ENCODE measurements at places on chromosomes 2 and 18.

DNA sequence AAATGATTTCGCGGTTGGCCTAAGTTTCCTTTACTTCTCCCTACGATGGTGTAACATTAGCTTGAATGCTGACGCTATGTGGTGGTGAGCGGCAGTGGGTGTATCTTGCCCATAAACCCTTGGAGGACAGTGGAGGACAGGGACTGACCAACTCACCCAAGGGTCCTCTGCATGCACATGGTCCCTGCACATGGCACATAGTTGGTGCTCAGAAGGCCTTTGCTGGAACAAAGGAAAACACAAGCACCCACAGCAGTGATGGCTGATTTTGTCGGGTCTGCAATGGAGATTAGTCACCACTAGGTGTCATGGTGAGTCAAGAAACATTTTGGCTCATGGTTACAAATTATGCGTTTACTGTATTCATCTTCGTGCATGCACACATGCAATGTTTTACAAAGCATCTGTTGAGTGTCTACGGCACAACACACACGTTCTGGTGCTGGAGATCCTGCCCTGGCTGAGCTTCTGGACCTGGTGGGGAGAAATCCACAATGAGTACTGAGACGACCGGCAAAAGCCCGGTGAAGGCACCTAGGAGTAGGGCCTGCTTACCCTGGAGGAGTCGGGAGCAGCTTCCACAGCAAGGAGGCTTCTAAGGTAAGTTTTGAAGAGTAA lies 44.0 kb downstream of the PDCL3 start:
- peak; percentile 53 for DNase-seq

DNA sequence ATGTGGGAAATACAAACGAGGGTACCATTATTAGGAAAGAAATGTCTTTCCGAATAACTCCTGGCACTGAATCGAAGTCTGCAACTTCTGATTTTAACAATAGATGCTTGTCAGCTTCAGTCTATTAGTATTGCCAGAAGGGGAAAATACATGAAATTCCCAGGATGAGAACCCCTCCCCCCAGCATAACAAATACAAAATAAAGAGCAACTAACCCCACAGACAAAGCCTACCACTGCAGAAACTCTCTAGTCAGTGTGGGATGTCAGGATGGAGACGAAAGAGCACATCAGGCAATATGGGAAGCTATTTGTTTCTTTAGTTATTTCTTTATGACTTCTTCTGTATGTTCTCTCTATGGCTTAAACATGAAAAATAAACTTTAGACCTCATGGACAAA lies 365.0 kb upstream of the CDH2 start:
- no peak for DNase-seq

DNA sequence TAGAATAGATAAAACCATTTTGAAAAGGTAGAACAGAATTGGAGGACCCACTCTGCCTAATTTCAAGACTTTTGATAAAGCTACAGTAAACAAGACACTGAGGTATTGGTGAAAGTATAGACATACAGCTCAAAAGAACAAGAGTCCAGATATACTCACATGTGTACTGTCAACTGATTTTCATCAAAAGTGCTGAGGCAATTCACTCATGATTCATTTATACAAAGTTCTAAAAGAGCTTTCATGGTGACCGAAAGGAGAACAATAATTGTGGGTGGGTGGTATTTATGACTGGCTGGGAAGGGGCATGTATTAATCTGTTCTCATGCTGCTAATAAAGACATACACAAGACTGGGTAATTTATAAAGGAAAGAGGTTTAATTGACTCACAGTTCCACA lies 7.3 kb downstream of the MAP4K3 start:
- no peak for DNase-seq

GRCh38 chr2:186503827-186504606 lies 18.0 kb downstream of the ZC3H15 start:
- DNase-seq: peak; percentile 46

DNA sequence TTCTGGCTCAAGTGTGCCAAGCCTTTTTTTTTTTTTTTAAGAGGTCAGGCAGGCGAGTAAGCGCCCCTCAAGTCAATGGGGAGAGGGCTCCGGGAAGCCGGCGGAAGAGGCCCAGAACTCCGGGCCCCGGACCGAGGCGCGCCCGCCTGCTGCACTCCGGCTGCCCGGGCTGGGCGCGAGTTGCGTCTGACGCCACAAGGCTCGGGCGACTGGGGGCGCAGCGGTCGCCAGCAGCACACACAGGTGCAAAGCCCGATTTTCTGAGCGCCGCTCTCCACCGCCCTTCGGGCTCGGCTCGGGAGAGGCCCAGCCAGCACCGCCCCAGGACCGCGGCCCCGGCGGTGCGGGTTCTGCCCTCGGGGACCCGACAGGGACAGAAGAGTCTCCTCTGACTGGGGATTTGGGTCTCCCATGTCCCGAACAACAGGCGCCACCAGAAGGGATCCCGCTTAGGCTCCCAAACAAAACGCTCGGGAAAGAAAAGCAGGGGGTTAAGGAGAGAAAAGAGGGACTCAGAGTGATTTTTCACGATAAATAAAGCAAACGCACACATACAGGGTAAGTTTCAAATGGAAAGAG lies 787 bp downstream of the ERBB4 start:
- DNase-seq: peak; percentile 41

DNA sequence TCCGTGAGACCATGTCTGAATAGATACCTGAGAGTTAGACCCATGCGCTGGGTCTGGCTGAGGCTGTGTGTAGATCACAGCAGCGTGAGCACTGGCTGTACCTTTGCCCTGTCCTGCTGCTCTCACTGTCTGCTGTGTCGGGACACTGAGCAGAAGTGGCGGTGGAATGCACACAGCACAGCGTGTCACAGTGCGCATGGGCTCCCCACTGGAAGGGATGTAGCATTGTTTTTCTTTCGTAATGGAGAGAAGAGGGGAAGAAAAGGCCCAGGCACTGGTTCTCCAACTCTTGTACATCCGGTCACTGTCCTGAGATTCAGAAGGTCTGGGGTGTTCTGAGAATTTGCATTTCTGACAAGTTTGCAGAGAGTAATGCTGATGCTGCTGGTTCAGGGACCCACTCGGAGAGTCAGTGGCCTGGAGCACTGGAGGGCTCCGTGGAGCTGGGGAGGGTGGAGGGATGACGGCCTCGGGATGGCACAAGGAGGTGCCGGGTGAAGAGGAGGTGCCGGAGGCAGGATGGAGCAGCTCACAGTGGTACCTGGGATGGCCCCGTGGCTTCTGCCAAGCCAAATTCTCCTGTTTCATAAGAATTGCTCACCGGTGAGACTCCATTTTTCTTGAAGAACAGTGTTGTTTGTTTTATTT lies 252.8 kb downstream of the LDLRAD4 start:
- peak; percentile 52 for DNase-seq

DNA sequence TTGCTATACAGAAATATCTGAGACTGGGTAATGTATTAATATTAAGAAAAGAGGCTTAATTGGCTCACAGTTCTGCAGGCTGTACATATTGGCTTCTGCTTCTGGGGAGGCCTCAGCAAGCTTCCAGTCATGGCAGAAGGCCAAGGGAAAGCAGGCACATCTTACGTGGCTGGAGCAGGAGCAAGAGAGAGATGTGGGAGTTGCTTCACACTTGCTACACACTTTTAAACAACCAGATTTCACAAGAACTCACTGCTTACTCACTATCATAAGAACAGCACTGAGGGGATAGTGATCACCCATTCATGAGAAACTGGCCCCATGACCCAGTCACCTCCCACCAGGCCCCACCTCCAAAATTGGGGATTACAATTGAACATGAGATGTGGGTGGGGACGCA lies 50.6 kb downstream of the MAPRE2 start:
- DNase-seq: no peak

- DNase-seq: no peak
These were observed 1.9 kb downstream of the CTLA4 start for GRCh38 chr2:203869223-203870042.

- DNase-seq: no peak
These were observed 95.1 kb downstream of the EHBP1 start for GRCh38 chr2:62800618-62801017.

DNA sequence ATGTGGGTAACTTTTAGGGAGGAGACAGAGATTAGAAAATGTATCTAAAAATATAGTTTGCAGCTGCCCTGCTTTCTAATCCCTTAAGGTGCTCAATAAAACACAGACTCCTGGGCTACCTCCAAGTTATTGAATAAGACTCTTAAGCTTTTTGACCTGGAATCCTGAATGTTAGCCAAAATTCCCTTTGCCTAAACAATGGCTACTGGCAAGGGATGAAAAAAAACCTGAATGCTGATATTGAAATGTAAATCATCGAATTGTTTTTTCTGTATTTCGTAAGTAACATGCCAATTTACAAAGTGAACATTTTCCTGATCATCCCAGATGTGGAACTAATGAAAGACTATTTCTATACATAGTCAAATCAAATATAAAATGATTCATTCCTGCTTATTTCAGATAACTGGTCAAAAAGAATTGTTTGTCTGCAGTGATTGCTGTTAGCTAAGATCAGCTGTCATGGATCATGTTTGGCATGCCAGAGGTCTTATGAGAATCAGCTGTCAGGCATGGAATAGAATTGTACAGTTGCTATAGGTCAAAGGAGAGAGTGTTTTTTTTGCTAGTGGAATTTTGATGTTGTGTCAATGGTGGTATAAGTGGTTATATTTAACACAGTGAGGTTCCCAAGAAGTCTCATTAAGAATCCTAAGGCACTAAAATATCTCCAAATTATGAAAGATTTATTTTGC lies 363.6 kb upstream of the CWC22 start:
- no peak for DNase-seq

GRCh38 chr2:381181-381580 lies 93.3 kb upstream of the ALKAL2 start:
- no peak for DNase-seq

DNA sequence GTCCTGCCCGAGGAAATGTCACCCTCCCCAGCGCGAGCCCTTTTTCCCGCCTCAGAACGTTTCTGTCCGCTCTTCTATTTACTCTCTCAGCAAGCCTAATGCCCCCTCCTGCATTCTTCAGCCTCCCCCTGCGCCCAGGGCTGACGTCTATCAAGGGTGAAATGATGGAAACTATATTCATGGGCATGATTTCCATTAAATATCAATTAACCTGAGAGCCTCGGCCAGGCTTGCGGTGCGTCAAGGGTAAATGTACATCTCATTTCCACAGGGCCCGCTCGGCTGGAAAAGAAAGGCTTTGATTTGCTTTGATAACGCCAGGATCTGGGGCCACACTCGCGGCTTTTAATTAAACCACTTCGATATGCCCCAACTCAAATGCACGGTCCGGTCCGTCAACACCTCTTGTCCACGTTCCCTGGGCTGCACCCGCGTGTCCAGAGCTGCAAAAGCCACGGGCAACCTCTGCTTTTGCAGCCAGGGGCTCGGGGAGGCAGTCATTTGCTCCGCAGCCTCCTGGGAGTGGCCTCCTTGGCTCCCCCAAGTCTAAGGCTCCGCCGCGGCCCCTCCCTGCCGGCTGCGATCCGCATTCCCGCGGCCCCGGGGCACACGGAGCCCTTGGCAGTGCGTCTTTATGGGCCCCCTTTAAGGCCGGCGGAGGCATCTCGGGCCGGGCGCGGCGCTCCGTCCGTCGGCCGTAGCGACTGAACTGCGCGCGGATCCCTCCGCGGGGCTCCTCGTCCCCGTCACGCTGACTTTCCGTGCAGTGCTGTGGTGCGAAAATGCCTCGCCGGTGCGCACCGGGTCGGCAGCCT lies at the start of gene HOXD8:
HOXD8 (plus strand) TSS at position 724 of the 815 bp plus-strand sequence. CDS start 662 bp downstream, outside the sequence.
- no peak for DNase-seq

GRCh38 chr2:156867201-156867600 lies 390.3 kb upstream of the GALNT5 start:
- no peak for DNase-seq

DNA sequence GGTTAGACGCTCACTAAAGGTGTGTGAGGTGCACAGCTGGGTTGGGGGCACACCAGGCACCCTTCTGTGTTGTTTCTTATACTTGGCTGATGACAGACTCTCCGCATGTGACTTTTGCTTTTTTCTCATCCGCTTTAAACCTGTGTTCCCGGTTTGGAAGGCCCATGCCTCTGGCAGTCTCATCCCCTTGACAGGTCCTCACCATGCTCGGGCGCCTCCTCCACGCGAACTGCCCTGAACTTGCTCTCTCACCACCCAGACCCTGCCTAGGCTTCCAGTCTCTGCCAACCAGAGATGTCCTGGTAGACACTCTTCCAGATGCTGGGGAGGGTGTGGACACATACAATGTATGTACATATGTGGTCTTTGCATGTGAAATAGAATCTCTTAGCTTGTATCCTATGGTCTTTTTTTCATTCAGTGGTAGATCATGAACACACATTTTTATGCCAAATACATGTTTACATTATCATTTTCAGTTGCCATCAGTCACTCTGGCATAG lies 79.8 kb downstream of the LIMS1 start:
- DNase-seq: no peak

All from G401 (cell line).